ENCODE measurements at places on chromosomes 3 and 15.

GRCh38 chr3:122012821-122013220 lies 9.2 kb downstream of the ILDR1 start:
- no peak for DNase-seq

GRCh38 chr3:54045061-54045815 lies 77.1 kb upstream of the CACNA2D3 start:
- no peak for DNase-seq

DNA sequence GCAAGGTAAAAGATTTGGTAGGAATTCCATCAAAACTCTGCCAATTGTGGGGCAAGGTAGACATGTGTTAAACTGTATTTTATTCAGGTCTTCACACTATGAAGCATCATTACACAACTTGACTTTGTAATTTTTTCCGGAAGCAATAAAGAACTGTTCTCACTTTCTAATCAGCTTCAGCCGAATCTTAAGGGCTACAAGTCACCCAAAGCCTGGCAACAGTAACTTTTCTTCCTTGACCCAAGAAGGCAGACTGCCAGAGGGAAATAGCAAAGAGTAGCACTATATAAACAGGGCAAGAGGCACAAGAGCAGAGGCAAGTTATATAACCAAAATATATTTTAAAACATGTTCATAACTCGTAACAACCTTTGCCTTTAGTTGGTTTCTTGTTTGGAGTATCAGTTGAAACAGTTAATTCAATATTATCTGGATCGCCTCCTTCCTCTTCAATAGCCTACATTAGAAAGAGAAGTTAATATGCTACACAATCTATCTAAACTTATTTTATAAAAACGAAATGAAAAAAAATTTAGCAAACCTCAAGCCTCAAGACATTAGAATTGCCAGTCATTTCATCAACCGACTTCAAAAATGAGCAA lies 1.4 kb downstream of the SLTM start:
- peak; percentile 17 for DNase-seq

DNA sequence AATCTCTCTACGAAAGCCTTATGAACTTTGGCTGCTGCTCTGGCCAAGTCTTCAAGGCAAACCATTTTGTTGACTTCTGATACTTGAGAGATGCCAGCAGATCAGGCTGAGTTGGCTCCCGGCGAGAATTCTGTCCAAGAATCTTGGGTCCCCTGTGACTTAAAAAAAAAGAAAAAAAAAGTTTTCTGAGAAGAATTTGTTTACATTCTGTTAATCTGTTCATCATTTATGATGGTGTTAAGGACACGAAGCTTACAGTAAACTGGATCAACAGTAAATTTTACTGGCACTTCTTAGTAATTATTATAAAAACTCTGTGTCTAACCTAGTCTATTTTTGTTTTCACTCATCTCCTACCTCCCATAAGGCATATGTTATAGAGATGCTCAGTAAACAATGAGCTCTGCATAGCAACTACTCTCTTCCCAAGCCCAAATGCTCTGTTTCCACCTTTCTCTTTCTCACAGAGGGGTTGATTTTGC lies 320.9 kb upstream of the RASGRP1 start:
- no peak for DNase-seq

DNA sequence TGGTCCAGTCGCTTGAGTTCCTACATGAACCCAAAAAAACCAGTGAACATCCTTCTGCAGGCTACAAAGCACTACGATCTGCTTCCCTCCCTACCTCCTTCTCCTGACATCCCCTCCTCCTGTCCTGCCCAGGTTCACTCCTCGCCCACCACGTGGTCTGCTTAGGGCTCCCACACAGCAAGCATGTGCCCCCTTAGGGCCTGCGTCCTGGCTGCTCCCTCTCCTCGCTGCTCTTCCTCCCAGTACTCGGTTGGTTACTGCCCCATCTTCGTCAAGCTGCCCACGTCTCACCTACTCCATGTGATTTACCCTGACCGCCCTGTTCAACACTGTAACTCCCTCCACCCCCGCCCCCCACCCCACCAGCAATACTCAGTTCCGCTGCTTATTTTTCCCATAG lies 20.8 kb upstream of the ATP13A3 start:
- DNase-seq = no peak

All from gastrocnemius medialis (tissue), 4 donors.